ENCODE measurements at places on chromosomes 1 and 21. TPM values are rescaled to one million over a fixed set of nuclear protein-coding genes. Genes with fewer than 3 reads are reported as not detected.

Gene CRABP2
- total RNA-seq = 4.2 TPM

Gene APOBEC4
- not detected for total RNA-seq

Gene ADAMTS1
- 0.25 TPM for total RNA-seq

Gene ELAPOR1
- 16.1 TPM for total RNA-seq

Gene RASSF5
- 153 TPM for total RNA-seq

Gene DEGS1
- total RNA-seq = 54.0 TPM

Gene OR2L13
- total RNA-seq = not detected

Gene ADORA3
- not detected for total RNA-seq

Gene ADCY10
- 0.11 TPM for total RNA-seq

All from CD4-positive, alpha-beta T cell (primary cell).